HTR-8/SVneo (cell line): ENCODE measurements at places on chromosomes 1 and 21.
A peak's percentile ranks its signal among the peaks of the same experiment; 100 is the strongest.

DNA sequence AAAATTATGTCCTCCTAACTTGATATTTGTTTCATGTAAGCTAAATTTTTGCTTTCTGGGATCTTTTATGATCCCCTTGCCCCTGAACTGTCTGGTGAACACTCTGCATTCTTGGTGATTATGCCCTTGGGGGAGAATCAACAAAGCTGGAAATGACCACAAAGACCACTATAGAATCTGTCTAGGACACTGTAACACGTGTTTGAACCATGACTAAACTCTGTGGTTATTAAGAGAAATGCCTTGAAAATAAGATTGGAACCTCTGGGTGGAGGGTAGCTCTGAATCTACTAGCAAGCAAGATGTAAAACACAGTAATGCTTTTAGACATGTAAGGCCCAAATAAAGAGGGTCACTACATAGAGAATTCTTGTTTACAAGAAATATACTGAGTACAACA, 237.5 kb downstream of the HMCN1 start:
- DNase-seq = peak; percentile 20

DNA sequence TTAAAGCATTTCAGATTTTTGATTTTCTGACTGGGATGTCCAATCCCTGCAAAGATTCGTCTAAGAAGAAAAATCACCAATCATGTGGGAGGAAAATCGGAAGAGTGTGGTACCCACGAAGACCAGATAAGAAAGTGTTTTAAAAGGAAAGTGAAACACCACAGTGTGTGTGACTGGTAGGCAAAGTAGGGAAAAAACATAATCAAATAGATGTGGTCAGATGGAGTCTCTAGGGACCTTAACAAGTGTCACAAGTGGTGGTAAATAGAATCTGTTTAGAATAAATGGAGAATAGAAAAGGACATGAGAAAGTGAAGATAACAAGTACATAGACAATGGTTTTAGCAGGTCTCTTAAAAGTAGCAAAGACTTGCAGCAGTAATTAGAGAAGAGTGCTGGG, 154.6 kb downstream of the SLC30A10 start:
- no peak for DNase-seq

DNA sequence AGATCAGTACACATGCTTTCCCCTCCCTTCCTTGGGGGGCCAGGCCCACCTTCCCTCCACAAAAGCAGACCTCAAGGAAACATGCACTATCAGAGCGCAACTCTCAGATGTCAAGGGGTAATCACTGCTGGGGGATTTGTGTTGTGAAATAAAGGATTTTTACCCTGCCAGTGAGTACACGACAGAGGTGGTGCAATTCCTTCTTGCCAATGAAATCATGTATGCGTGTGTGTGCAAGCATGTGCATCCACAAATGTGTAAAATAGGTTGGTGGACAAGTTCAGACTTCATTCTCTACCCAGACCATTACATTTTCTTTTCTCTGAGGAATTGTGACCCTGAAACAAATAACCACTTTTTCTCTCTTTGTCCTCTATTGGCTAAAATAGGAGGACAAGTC, 9.8 kb upstream of the NOS1AP start:
- DNase-seq = no peak

DNA sequence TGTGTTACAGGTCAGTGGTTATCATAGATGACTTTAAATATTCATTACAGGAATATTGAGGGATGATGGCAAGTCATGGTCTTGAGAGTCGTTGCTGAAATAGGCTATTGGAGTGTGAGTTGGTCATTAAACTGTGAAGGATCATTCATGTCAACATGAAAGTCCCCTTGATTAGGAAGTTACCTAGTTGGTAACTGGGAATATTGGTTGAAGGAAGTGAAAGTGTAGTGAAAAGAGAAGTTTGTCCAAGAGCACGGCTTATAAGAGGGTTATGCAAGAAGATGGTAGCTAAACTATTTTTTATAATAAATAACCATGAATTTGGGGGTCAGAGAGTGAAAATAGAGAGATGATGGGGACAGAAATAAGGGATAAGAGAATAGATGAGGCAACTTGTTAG, 16.9 kb downstream of the CRB1 start:
- no peak for DNase-seq

- peak; percentile 27 for DNase-seq
Measured at GRCh38 chr1:32151319-32151787, 28.1 kb upstream of the TXLNA start.

DNA sequence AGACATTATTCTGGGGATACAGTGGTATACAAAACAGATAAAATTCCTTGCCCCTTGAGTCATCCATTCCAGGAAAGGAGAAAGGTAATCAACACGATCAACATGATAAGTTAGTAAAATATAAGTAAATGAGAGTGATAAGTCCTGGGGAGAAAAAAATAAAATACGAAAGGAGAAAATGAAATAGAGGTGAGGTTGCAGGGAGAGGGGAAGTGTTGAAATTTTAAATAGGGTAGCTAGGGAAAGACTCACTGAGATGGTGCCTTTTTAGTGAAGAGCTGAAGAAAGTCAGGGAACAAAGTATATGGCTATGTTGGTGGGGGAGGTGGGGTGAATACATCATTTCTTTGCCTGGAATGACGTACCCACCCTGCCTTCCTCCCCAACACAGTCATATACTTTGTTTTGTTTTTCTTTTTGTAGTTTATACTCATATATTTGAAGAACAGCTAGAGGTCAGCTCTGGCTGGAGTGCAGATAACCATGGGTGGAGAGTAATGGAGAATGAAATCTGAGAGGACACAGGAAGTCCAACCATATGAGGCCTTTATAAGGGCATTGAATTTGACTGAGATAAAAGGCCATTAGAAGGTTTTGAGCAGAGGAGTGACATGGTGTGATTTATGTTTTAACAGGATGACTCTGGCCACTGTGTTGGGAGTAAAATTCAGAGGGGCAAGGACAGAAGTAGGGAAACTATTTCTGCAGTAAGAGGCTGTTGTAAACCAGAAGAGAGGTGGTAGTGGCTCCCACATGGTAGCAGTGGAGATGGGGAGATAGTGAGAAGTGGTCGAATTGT, 54.8 kb downstream of the OSBPL9 start:
- DNase-seq = peak; percentile 36

- DNase-seq = peak; percentile 85
Measured at GRCh38 chr21:42724226-42724920, 71.0 kb downstream of the PDE9A start.

GRCh38 chr1:19274636-19275035, 13.9 kb downstream of the AKR7A3 start:
- no peak for DNase-seq

DNA sequence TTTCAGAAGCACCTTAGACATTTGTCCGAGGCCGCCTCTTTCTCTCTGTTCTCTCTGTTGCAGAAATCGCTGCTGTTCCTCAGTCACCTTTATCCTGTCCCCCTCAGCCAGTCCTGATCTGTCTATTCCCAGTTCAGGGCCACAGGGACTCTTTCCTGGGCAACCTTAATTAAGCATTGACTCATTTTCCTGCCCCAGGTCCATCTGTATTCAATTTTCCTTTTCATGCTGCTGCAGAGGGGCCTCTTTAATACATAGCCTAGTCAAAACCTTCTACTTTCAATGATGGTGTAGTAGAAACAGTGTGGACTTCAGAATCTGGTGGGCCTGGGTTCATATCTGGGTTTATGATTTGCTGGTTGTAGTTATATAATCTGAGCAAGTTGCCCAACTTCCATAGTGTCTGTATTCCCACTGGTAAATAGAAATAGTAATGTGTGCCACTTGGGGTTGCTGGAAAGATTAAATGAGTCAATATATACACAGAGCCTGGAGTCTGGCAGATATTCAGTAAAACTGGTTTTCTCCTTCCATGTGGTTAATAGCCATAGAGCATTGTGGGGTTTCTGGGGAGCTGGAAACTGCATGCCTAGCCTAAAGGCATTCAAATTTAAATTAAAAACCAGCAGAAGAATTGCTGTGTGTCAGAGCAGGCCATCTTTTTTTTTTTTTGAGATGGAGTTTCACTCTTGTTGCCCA, 4.5 kb downstream of the TRAF5 start:
- no peak for DNase-seq
